Effector CD4-positive, alpha-beta T cell (primary cell): ENCODE measurements at places on chromosomes 16 and 17.
A peak's percentile ranks its signal among the peaks of the same experiment; 100 is the strongest.

DNA sequence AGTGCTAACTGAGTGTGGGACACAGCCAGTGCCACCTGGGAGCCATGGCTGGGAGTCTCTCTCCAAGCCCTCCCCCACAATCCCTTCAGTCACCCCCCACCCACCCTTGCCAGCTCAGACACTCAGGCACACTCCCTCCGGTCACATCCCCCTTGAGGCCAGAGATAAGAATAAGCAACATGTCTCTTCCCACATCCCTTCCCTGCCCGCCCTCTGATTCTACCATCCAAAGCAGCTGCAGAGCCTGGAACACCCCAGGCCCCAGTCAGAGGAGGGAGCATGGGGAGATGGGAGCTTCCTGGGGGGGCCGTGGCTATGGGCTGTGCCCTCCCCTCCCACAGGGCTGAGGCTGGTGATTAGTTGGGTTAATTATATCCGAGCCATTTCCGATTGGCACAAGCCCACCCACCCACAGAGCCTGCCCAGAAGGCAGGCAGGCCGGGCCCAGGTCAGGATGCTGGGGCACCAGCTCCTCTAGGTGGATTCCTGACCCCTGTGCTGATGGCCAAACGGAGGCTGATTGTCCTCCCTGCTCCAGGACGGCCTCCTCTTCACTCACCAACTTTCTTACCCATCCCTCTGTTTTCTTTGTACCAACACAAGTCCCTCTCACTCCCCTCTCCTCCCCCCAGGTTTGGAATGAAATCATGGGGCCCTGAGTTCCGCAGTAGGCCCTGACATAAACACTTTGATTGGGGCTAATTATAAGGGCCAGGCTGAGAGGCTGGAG, 28.6 kb upstream of the MEIOC start:
- DNase-seq = no peak

GRCh38 chr17:40303708-40304551, 5.0 kb upstream of the RARA start:
- DNase-seq = no peak

GRCh38 chr16:9154567-9155410, 63.3 kb downstream of the HAPSTR1 start:
- no peak for DNase-seq

DNA sequence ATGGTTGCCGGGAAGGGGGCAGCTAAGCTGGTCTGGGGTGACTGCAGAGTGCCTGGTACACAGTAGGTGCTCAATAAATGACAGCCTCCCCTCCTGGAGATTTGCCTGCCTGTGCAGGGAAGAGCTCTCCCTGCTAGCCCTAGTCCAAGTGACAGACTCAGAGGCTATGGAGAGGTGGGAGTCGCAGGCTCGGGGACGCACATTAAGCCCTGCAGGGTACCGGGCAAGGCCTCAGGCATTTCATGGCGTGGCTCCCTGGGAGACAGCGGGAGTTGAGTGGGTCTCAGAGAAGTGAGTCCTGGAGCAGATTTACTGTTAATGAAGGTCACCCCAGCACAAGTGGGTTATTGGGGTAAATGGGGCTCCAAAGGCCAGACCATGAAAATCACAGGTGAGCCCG, 132.2 kb upstream of the CDC42EP4 start:
- DNase-seq = no peak

- DNase-seq = peak; percentile 82
Observed at GRCh38 chr17:81959362-81960129, 1.4 kb downstream of the NOTUM start.

- DNase-seq = no peak
Observed at GRCh38 chr16:80587071-80587470, 46.3 kb downstream of the DYNLRB2 start.

- no peak for DNase-seq
Observed at GRCh38 chr16:89822188-89823086, 5.8 kb upstream of the SPIRE2 start.

GRCh38 chr17:37211136-37211535, 164.6 kb upstream of the C17orf78 start:
- no peak for DNase-seq

GRCh38 chr17:39726617-39727016, 3.7 kb downstream of the MIEN1 start:
- no peak for DNase-seq

DNA sequence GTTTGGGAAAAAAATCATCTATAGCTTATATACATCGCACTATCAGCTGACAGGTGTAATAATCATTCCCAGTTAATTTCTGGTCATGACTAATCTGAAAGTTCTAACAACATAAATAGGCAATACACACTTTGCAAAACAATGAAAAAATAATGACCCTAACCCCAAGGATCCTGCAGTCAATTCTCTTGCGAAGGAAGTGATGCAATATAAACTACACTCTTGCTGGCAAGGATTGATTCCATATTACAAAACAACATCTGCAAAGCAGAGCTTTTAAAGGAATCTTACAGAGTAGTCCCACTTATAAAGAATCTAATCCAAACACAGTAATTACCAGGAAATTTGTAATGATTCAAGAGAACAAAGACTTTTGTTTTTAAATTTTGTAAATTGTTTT, 73.4 kb downstream of the MYO1D start:
- no peak for DNase-seq

DNA sequence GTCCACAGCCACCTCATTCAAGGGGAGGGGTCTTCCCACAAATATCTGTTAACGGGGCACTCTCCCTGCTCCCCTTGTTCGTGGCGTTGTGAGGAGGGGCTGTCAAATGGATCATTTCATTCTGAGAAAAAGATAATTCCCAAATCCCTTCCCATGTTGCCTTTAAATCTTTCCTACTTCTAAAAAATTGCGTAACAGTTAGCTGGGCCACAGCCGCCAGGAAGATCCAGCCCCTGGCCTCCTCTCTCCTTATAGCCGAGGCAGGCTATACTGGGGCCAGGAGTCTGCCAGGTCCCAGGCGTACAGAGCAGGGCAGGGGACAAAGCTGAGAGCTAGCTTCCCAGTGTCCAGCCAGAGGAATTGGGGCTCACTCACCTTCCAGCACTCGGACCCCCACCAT, 430 bp downstream of the C16orf89 start:
- DNase-seq = no peak

GRCh38 chr16:84003038-84003437, 35.0 kb downstream of the NECAB2 start:
- DNase-seq = no peak

- DNase-seq = no peak
Observed at GRCh38 chr17:52789829-52790228, 631.3 kb upstream of the CA10 start.
